ENCODE measurements at places on chromosomes 7 and 10.

DNA sequence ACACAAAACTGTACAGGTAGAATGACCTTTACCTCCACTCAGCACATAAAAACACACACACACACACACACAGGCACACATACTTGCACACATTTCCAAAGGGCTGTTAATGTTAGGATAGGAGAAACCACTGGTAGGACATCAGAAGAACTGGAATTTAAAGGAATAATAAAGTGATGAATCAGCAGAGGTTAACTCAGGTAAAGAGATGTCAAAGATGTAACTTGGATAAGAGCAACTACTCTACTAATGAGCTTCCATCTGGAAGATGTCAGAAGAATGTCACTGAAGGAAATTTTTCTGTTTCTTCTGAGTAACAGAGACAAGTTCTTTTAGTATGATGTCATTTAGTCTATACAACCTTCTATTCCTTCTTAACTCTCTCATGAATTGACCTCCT, 26.4 kb upstream of the GPR37 start:
- H3K27me3 ChIP-seq: no peaks in the 10 kb centered on the region
- no peak for DNase-seq
- H3K36me3 ChIP-seq: no peaks in the 10 kb centered on the region
- no peaks in the 10 kb centered on the region for H3K4me1 ChIP-seq
- no peak overlapping the region for H3K4me3 ChIP-seq
- H3K27ac ChIP-seq: no peak overlapping the region

GRCh38 chr7:71804256-71804655, 607.9 kb downstream of the CALN1 start:
- H3K27ac ChIP-seq: no peak overlapping the region
- no peak for DNase-seq
- H3K36me3 ChIP-seq: no peaks in the 10 kb centered on the region
- no peaks in the 10 kb centered on the region for H3K27me3 ChIP-seq

DNA sequence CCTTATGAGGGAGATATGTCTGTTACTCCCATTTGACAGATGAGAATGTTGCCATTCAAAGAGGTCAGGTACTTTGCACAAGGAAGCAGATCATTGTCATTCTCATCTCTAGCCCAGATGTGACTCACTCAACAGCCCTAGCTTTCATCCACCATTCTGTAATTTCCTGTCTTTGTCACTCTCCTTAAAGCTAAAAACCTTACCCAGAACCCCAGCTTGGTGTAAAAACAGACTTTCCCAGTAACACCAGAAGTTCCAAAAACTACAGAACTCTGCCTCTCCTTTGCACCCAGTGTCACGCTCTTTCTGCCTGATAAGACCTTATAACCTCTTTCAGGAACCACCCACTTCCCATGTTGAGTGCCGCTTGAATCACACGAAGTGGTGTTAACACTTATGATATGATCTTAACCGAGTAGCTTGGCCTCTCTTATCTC, 89.1 kb upstream of the SP4 start:
- H3K4me3 ChIP-seq: no peak overlapping the region
- H3K27ac ChIP-seq: no peak overlapping the region
- no peaks in the 10 kb centered on the region for H3K36me3 ChIP-seq
- no peak for DNase-seq

- no peak for DNase-seq
- no peaks in the 10 kb centered on the region for H3K36me3 ChIP-seq
- H3K27ac ChIP-seq: no peak overlapping the region
These were observed 92.2 kb downstream of the EGFR start for GRCh38 chr7:55110993-55111361.
